ENCODE measurements at places on chromosomes 3 and 15.

GRCh38 chr3:26291840-26292239, 330.7 kb upstream of the LRRC3B start:
- no peak for DNase-seq

GRCh38 chr3:87361956-87362355, 85.6 kb upstream of the POU1F1 start:
- DNase-seq = no peak

GRCh38 chr15:77352887-77353286, 67.0 kb downstream of the PEAK1 start:
- no peak for DNase-seq

- DNase-seq = no peak
Measured at GRCh38 chr15:89002830-89003229, 85.4 kb upstream of the ABHD2 start.

- DNase-seq = no peak
Measured at GRCh38 chr15:45657764-45658545, 23.1 kb downstream of the SQOR start.

All from LoVo (cell line).